ENCODE measurements at places on chromosomes 13 and 19. TPM values are rescaled to one million over a fixed set of nuclear protein-coding genes. Genes with fewer than 3 reads are reported as not detected.

DNA sequence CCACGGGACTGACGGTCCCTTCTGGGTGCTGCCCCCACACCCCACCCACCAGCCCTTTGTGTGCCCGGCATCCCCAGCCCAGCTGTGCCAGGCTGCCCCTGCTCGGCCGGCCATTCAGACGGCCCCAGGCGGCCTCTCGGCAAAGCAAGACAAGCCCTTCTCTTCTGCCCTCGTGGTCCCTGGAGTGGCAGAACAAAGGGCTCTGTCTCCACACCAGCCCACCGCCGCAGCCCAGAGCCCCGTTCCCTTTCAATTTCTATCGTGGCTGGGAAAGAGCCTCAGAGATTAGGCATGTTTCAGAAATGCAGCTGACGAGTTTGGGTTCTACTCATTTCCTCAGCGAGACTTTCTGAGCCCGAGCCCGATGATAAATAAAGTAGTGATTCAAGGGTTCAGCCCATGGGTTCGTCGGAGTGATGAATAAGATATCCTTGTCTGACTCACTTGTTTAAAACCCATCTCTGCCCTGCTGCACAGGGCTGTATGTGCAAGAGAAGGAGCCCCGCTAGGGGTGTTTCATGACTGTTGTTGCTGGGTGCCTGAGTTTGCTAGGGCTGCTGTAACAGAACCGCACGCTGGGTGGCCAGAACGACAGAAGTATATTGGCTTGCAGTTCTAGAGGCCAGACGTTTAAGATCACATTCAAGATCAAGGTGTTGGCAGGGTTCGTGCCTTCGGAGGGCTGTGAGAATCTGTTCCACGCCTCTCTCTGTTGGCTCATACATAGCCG is 4.3 kb downstream of the MYO9B start:
- peak overlapping the region; percentile 80 for H3K27ac ChIP-seq
- peak overlapping the region; percentile 72 for H3K4me3 ChIP-seq
- H3K36me3 ChIP-seq: peaks cover 29% of the 10 kb centered on the region
- no peaks in the 10 kb centered on the region for H3K27me3 ChIP-seq
- DNase-seq: peak; percentile 39

Gene PSG4
- not detected for total RNA-seq

Gene IGLON5
- total RNA-seq: not detected

DNA sequence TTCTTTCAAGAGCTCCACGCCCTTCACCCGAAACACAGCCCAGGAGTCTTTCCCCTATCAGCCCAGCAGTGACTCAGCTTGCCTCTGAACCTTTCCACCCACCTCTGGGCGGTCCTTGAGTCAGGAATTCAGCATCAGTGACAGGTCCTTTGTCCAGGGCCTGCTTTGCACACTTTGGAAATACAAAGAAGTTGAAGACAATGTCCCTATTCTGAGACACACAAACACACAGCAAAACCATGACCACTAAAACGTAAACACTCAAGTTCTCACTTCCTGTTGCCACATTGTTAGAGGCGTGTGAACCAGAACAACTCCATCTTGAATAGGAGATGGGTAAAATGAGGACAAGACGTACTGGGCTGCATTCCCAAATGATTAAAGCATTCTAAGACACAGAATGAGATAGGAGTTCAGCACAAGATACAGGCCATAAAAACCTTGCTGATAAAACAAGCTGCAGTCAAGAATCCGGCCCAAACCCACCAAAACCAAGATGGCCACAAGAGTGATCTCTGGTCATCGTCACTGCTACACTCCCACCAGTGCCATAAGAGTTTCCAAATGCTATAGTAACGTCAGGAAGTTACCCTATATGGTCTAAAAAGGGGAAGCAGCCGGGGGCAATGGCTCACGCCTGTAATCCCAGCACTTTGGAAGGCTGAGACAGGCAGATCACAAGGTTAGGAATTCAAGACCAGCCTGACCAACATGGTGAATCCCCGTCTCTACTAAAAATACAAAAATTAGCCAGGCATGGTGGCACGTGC is 49.2 kb upstream of the ATP12A start:
- H3K36me3 ChIP-seq: no peaks in the 10 kb centered on the region
- no peaks in the 10 kb centered on the region for H3K27me3 ChIP-seq
- H3K4me1 ChIP-seq: peaks cover 5% of the 10 kb centered on the region
- H3K4me3 ChIP-seq: no peak overlapping the region
- no peak overlapping the region for H3K27ac ChIP-seq

Gene ATP8A2
- total RNA-seq: not detected

Gene FBXW9
- total RNA-seq: 4.7 TPM

Gene NLRP12
- total RNA-seq: not detected

Gene BRME1
- total RNA-seq: 2.0 TPM

Gene ZNF430
- 39.8 TPM for total RNA-seq

DNA sequence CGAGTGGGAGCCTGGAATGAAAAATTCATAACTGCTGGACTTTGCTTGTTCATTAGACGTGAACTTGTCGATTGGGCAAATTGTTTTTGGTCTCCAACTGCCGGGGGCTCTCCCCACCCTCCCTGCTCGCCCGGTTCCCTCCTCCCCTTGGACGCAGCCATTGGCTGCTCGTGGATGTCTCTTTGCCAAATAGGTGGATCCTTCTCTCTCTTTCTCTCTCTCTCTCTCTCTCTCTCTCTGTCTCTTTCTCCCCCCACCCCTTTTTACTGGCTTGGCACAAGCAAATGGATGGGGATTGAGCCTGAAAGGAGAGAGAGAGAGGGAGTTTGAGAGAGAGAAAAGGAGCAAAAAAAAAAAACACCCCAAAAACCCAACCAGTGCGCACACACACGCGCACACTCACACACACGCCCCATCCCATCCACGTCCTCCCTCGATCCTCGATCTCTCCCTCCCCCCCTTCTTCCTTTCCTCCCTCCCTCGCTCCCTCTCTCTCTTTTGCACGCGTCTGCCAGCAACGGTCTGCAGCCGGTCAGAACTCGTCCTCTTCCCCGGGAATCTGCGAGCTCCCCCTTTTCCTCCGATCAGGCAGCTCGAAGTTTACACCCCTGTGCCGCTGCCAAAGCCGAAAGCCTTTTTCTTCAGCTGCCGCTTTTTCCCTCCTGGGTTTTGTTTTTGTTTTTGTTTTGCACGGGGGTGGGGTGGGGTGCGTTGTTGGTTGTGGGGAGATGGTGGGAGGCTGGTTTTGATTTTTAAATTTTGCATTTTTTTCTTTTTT is 27.8 kb downstream of the NFIX start:
- H3K4me3 ChIP-seq: peak overlapping the region; percentile 80
- H3K27me3 ChIP-seq: peaks cover 29% of the 10 kb centered on the region
- DNase-seq: no peak
- H3K36me3 ChIP-seq: no peaks in the 10 kb centered on the region
- H3K4me1 ChIP-seq: peaks cover 30% of the 10 kb centered on the region

Gene MAST1
- total RNA-seq: 0.20 TPM

Gene ZNF442
- total RNA-seq: 8.7 TPM

DNA sequence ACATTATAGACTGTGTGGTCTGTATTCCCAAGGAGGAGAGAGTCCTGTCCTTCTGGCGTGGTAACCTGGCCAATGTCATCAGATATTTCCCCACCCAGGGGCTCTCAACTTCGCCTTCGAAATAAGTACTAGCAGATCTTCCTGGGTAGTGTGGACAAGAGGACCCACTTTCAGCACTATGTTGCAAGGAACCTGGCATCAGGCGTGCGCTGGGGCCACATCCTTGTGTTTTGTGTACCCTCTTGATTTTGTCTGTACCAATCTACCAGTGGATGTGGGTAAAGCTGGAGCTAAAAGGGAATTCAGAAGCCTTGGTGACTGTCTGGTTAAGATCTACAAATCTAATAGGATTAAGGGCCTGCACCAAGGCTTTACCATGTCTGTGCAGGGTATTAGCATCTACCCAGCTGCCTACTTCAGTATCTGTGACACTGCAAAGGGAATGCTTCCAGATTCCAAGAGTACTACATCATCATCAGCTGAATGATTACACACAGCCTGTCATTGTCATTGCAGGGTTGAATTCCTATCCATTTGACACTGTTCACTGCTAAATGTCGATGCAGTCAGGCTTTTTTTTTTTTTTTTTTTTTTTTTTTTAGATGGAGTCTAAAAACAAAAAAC is 148.0 kb downstream of the PRR20E start:
- no peak overlapping the region for H3K27ac ChIP-seq
- no peaks in the 10 kb centered on the region for H3K27me3 ChIP-seq
- DNase-seq: no peak
- no peak overlapping the region for H3K4me3 ChIP-seq

Gene ALOX5AP
- total RNA-seq: 59.7 TPM

- no peaks in the 10 kb centered on the region for H3K36me3 ChIP-seq
- no peak overlapping the region for H3K27ac ChIP-seq
- no peak for DNase-seq
- H3K4me1 ChIP-seq: no peaks in the 10 kb centered on the region
Observed at GRCh38 chr13:32254916-32255723, 60.0 kb downstream of the ZAR1L start.

GRCh38 chr19:43464134-43464775 is 1.2 kb downstream of the LYPD3 start:
- H3K4me3 ChIP-seq: peak overlapping the region; percentile 92
- peaks cover 10% of the 10 kb centered on the region for H3K27me3 ChIP-seq
